ENCODE measurements at places on chromosomes 12 and 14. TPM values are rescaled to one million over a fixed set of nuclear protein-coding genes. Genes with fewer than 3 reads are reported as not detected.

DNA sequence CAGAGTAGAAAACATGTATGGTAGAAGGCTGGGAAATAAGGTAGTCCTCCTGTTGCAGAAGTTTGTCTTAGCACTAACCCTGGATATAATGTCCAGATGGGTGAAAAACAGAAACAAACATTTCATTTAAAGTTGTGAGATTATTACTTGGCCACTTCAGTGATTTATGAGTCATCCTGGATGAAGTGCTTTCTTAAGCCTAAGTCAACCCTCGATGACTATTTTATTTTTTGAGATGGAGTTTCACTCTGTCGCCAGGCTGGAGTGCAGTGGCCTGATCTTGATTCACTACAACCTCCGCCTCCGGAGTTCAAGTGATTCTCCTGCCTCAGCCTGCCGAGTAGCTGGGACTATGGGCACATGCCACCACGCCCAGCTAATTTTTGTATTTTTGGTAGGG, 10.2 kb downstream of the DLST start:
- no peaks in the 10 kb centered on the region for H3K27me3 ChIP-seq
- peaks cover 4% of the 10 kb centered on the region for H3K36me3 ChIP-seq

DNA sequence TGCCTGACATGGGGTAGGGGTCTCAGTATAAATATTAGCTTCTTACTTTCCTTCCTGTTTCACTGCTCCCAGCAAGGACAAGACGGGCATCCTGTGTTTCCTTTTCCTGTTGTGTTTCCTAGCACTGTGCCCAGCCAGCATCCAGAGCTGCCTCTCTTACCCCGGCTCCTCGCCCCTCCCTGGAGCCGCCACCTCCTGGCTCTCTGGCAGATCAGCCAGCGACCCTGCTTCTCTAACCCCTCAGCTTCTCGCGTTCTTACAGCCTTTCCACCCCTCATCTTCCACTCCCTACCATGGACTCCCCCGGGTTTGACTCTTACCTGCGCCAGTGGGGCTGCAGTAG, 17.8 kb downstream of the HDAC7 start:
- H3K36me3 ChIP-seq: peaks cover 2% of the 10 kb centered on the region
- H3K27ac ChIP-seq: peak overlapping the region; percentile 90
- DNase-seq: no peak
- no peaks in the 10 kb centered on the region for H3K27me3 ChIP-seq

DNA sequence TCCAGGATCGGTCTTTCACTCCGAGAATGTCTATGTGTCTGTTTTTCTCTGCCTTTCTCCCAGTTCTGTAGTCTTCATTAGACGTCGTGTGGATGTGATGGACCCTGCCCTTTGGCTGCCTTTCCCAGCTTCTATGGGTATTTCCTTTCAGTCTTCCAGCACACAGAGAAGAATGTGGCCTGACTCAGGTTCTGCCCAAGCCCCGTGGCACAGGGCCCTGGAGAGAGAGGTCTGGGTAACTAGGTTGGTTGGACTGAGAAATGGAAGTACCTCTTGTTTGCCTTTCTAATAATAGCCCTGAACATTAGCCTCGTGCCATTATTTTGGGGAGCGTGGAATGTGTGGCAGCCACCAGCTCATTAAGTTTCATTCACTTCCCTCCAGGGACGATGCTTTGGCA, 3.8 kb downstream of the FOXJ2 start:
- DNase-seq: no peak
- peaks cover 64% of the 10 kb centered on the region for H3K4me1 ChIP-seq
- H3K4me3 ChIP-seq: peak overlapping the region; percentile 94
- H3K27ac ChIP-seq: peak overlapping the region; percentile 91
- peaks cover 4% of the 10 kb centered on the region for H3K36me3 ChIP-seq

ACSM4 gene
- total RNA-seq: not detected

CAPZA3 gene
- total RNA-seq: not detected

GRCh38 chr14:86772075-86772474, 1220.9 kb downstream of the GALC start:
- no peak overlapping the region for H3K4me3 ChIP-seq
- no peaks in the 10 kb centered on the region for H3K4me1 ChIP-seq
- no peak for DNase-seq
- H3K27me3 ChIP-seq: no peaks in the 10 kb centered on the region
- no peak overlapping the region for H3K27ac ChIP-seq
- no peaks in the 10 kb centered on the region for H3K36me3 ChIP-seq

DNA sequence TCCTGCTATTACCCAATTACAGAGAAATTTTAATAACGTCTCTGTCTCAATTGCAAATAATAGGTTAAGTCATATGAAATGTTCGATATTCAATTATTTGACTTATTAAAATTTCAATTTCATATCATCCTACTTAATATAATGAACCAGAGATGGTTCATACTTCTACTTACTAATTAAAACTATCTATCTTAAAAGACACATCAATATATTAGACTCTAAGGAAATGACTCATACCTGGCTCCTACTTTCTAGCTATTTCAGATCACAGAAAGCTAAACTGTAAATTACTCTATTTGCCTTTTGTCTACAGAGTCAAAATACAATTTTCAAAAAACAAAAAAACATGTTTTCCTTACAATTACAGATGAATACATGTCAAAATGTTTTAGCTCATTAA, 99.6 kb downstream of the CAPZA3 start:
- no peak overlapping the region for H3K4me3 ChIP-seq
- H3K36me3 ChIP-seq: no peaks in the 10 kb centered on the region
- H3K27ac ChIP-seq: no peak overlapping the region
- H3K4me1 ChIP-seq: no peaks in the 10 kb centered on the region
- no peaks in the 10 kb centered on the region for H3K27me3 ChIP-seq
- DNase-seq: no peak
